ENCODE measurements at places on chromosomes 2 and 18.

- no peak overlapping the region for H3K27ac ChIP-seq
- H3K36me3 ChIP-seq = no peaks in the 10 kb centered on the region
- DNase-seq = no peak
- H3K4me3 ChIP-seq = no peak overlapping the region
- H3K4me1 ChIP-seq = peaks cover 50% of the 10 kb centered on the region
Observed at GRCh38 chr2:195574312-195574711, 82.7 kb upstream of the SLC39A10 start.

- H3K27ac ChIP-seq = no peak overlapping the region
- no peak overlapping the region for H3K4me3 ChIP-seq
- no peaks in the 10 kb centered on the region for H3K36me3 ChIP-seq
- no peaks in the 10 kb centered on the region for H3K4me1 ChIP-seq
- no peak for DNase-seq
Observed at GRCh38 chr18:47735041-47735702, 195.3 kb downstream of the SMAD2 start.

GRCh38 chr2:217980036-217980435, 22.8 kb downstream of the TNS1 start:
- no peak overlapping the region for H3K27ac ChIP-seq
- H3K27me3 ChIP-seq = peaks cover 7% of the 10 kb centered on the region
- H3K36me3 ChIP-seq = no peaks in the 10 kb centered on the region
- no peaks in the 10 kb centered on the region for H3K4me1 ChIP-seq
- DNase-seq = no peak
- H3K4me3 ChIP-seq = no peak overlapping the region

- no peak overlapping the region for H3K27ac ChIP-seq
- no peaks in the 10 kb centered on the region for H3K4me1 ChIP-seq
- DNase-seq = no peak
- no peak overlapping the region for H3K4me3 ChIP-seq
- H3K27me3 ChIP-seq = no peaks in the 10 kb centered on the region
- no peaks in the 10 kb centered on the region for H3K36me3 ChIP-seq
Observed at GRCh38 chr2:217931846-217932560, 70.8 kb downstream of the TNS1 start.

GRCh38 chr2:66446941-66447340, 12.0 kb downstream of the MEIS1 start:
- no peaks in the 10 kb centered on the region for H3K4me1 ChIP-seq
- H3K27ac ChIP-seq = no peak overlapping the region
- no peak for DNase-seq
- H3K36me3 ChIP-seq = no peaks in the 10 kb centered on the region
- no peak overlapping the region for H3K4me3 ChIP-seq
- peaks cover 23% of the 10 kb centered on the region for H3K27me3 ChIP-seq

- H3K4me1 ChIP-seq = peaks cover 32% of the 10 kb centered on the region
- H3K27ac ChIP-seq = no peak overlapping the region
- H3K27me3 ChIP-seq = peaks cover 81% of the 10 kb centered on the region
- DNase-seq = no peak
- peak overlapping the region; percentile 23 for H3K4me3 ChIP-seq
Observed at GRCh38 chr2:118857677-118858484, 10.4 kb upstream of the EN1 start.

- no peak for DNase-seq
- H3K4me1 ChIP-seq = peaks cover 56% of the 10 kb centered on the region
- H3K36me3 ChIP-seq = peaks cover 1% of the 10 kb centered on the region
- H3K27ac ChIP-seq = peak overlapping the region; percentile 93
Observed at GRCh38 chr2:176130957-176131847, 1.7 kb downstream of the HOXD8 start.

GRCh38 chr2:8520791-8521344, 161.0 kb upstream of the ID2 start:
- H3K27me3 ChIP-seq = no peaks in the 10 kb centered on the region
- DNase-seq = peak; percentile 57
- H3K4me3 ChIP-seq = peak overlapping the region; percentile 52
- H3K27ac ChIP-seq = peak overlapping the region; percentile 55
- peaks cover 2% of the 10 kb centered on the region for H3K36me3 ChIP-seq
- peaks cover 67% of the 10 kb centered on the region for H3K4me1 ChIP-seq

DNA sequence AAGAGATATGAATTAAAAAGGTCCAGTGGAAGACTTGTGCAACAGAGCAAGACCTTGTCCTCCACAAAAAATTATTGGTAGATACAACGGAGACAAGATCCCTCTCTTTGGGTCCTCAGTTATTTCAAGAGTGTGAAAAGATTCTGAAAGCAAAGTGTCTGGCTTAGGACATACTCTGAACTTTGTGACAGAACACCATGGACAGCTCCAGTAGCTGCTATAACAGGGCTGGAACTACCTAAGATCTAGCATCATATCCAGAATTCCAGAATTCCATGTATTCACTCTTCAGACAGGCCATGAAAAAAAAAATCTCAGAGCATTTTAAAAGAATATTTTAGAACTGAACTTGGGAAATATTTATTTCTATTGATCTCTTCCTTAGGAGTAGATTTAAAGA, 74.8 kb upstream of the ZBTB14 start:
- no peaks in the 10 kb centered on the region for H3K36me3 ChIP-seq
- DNase-seq = no peak
- H3K27ac ChIP-seq = no peak overlapping the region
- H3K4me1 ChIP-seq = no peaks in the 10 kb centered on the region
- H3K27me3 ChIP-seq = peaks cover 6% of the 10 kb centered on the region

- no peaks in the 10 kb centered on the region for H3K36me3 ChIP-seq
- H3K4me3 ChIP-seq = no peak overlapping the region
- H3K27me3 ChIP-seq = peaks cover 7% of the 10 kb centered on the region
- H3K4me1 ChIP-seq = no peaks in the 10 kb centered on the region
- DNase-seq = no peak
Observed at GRCh38 chr2:220949466-220949865, 622.6 kb downstream of the EPHA4 start.

- no peaks in the 10 kb centered on the region for H3K4me1 ChIP-seq
- no peak overlapping the region for H3K27ac ChIP-seq
- H3K36me3 ChIP-seq = peaks cover 26% of the 10 kb centered on the region
- H3K4me3 ChIP-seq = no peak overlapping the region
Observed at GRCh38 chr2:223877721-223878410, 40.5 kb upstream of the AP1S3 start.

GRCh38 chr18:2641638-2642037, 13.9 kb upstream of the SMCHD1 start:
- peak overlapping the region; percentile 83 for H3K4me3 ChIP-seq
- H3K27ac ChIP-seq = peak overlapping the region; percentile 74
- H3K27me3 ChIP-seq = no peaks in the 10 kb centered on the region

All from activated T-cell treated with anti-CD3 and anti-CD28 coated beads, Interleukin-2, amount 50 U/mL, for 72 hours (primary cell).